ENCODE measurements at places on chromosomes 3 and 15. TPM values are rescaled to one million over a fixed set of nuclear protein-coding genes. Genes with fewer than 3 reads are reported as not detected.

DNA sequence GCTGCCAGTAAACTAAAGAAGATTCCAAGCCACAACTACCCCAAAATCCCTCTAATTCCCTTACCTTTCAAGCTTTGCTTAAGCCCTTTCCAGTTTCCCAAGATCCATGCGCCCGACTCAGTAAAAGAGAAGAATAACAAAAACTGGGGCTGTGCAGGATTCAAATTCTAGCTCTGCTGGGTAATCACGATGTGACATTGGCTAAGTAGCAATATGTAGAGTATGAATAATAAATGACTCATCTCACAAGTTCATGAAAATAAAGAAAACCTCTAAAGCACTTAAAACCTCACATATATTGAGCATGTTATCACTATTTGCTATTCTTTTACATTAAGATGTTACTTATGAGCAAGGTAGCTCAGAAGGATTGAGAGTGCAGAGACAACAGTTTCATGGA, 522.2 kb upstream of the ZNF717 start:
- H3K27me3 ChIP-seq: no peaks in the 10 kb centered on the region
- peaks cover 2% of the 10 kb centered on the region for H3K4me1 ChIP-seq
- no peak overlapping the region for H3K27ac ChIP-seq

GRCh38 chr15:99997112-99997651, 263.9 kb upstream of the LYSMD4 start:
- H3K4me1 ChIP-seq: peaks cover 16% of the 10 kb centered on the region
- no peaks in the 10 kb centered on the region for H3K36me3 ChIP-seq
- no peak overlapping the region for H3K27ac ChIP-seq
- peaks cover 8% of the 10 kb centered on the region for H3K27me3 ChIP-seq
- H3K4me3 ChIP-seq: no peak overlapping the region

- H3K4me1 ChIP-seq: peaks cover 39% of the 10 kb centered on the region
- H3K4me3 ChIP-seq: no peak overlapping the region
- peaks cover 5% of the 10 kb centered on the region for H3K27me3 ChIP-seq
- H3K36me3 ChIP-seq: no peaks in the 10 kb centered on the region
- peak overlapping the region; percentile 72 for H3K27ac ChIP-seq
Measured at GRCh38 chr3:195259154-195259474, 11.8 kb downstream of the XXYLT1 start.

Gene TOP2B
- total RNA-seq: 250 TPM

GRCh38 chr3:69181592-69182211, 59.3 kb upstream of the LMOD3 start:
- H3K36me3 ChIP-seq: no peaks in the 10 kb centered on the region
- H3K4me3 ChIP-seq: no peak overlapping the region
- no peak for DNase-seq
- peaks cover 8% of the 10 kb centered on the region for H3K4me1 ChIP-seq
- no peak overlapping the region for H3K27ac ChIP-seq

GRCh38 chr3:110686701-110687100, 384.9 kb upstream of the NECTIN3 start:
- DNase-seq: no peak
- no peaks in the 10 kb centered on the region for H3K36me3 ChIP-seq
- H3K4me1 ChIP-seq: no peaks in the 10 kb centered on the region
- no peak overlapping the region for H3K4me3 ChIP-seq

Gene TEX55
- total RNA-seq: not detected

Gene ECE2
- 1.6 TPM for total RNA-seq

DNA sequence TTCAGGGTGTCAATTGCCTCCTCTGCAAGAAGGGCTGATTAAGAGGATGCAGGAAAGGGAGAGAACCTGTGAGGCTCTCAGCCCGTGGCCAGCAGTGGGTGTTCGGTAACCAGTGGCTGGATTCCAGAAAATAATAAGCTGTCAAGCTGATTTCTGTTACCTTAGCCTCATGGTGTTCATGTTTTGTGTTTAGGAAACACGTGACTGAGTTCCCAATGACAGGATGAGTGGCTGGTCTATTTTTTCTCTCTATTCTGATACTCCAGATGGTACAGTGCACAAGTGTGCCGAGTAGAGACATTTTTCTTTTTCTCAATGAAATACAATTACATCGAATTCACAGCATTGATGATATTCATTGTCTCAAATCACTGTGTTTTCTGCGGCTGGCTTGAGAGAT, 43.6 kb downstream of the EDEM1 start:
- H3K4me1 ChIP-seq: peaks cover 2% of the 10 kb centered on the region
- H3K4me3 ChIP-seq: no peak overlapping the region
- no peak for DNase-seq
- no peaks in the 10 kb centered on the region for H3K36me3 ChIP-seq
- no peak overlapping the region for H3K27ac ChIP-seq
- H3K27me3 ChIP-seq: peaks cover 5% of the 10 kb centered on the region

DNA sequence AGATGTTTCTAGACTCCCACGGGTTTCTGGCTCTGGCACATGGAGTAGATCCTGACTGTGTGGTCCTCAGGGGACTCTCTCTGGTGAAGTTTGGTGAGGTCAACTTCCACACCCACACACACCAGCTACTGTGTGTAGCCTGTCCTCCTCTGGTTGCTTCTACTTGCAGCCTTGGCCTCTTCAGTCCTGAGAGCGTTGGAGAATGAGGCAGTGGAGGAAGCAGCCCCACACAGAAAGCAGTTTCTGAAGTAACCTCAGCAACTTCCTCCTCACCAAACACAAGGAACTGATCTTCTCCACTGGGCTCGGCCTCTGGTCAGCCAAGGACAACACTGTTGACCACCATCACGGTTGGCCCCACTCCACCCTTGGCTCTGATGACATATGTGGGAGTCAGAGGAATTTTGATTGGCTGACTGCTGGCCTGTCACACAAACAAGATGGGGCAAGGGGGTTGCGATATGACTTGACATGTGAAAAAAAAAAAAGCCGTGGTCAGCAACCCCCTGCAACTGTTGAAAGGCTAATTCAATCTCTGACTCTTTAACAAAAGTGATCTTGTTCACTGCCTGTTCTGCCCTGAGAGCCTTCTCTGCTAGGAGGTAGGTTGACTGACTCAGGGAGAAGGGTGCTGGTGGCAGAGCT, 19.6 kb downstream of the CD86 start:
- H3K27ac ChIP-seq: no peak overlapping the region
- no peak for DNase-seq
- H3K36me3 ChIP-seq: no peaks in the 10 kb centered on the region
- no peaks in the 10 kb centered on the region for H3K4me1 ChIP-seq

All from glutamatergic neuron (in vitro differentiated cells).